ENCODE measurements at places on chromosomes 2 and 18.

DNA sequence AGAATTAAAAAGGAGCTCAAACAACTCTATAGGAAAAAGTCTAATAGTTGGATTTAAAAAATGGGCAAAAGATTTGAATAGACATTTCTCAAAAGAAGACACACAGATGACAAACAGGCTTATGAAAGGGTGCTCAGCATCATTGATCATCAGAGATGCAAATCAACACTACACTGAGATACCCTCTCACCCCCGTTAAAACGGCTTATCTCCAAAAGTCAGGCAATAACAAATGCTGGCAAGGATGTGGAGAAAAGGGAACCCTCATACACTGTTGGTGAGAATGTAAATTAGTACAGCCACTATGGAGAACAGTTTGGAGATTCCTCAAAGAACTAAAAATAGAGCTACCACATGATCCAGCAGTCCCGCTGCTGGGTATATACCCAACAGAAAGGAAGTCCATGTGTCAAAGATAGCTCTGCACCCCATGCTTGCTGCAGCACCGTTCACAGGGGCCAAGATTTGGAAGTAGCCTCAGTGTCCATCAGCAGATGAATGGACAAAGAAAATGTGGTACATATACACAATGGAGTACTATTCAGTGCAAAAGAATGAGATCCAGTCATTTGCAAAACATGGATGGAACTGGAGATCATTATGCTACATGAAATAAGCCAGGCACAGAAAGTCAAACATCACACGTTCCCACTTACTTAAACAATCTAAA is 46.7 kb upstream of the B3GNT7 start:
- no peak for DNase-seq

DNA sequence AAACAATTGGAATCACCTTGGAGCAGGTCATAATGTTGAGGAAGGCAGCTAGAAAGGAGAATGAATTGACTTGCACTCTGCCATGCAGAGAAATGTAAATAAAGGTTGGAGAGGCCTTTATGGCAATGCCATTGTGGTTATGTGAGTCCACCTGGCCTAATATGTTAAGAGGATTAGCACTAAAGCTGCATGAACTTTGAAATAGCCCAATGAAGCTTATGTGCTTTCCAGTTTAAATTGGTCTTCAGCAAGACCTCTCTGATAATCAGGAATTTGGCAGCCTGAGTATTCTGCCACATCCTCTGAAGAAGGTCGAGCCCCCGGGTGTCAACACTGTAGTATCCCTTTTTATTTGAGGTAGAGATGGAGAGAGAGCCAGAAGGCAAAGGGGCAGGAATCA is 464.9 kb downstream of the CDH2 start:
- DNase-seq, result no peak

DNA sequence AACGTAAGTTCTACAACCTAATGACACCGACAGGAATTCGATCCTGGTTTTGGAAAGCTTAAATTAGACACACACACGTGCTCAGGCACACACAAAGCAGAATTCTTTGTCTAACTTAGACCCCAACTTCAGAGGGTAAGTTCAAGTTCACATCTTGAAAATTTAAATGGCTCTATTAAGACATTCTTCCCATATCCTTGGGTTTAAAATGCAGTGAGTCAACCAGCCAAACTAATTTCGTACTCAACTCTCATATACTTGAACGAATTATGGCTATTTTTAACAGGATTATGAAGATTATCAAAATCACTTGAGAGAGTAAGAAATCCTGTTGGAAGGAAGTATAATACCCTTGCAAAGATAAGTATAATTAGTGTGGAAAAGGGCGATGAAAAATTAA is 53.2 kb upstream of the ARL4C start:
- no peak for DNase-seq

DNA sequence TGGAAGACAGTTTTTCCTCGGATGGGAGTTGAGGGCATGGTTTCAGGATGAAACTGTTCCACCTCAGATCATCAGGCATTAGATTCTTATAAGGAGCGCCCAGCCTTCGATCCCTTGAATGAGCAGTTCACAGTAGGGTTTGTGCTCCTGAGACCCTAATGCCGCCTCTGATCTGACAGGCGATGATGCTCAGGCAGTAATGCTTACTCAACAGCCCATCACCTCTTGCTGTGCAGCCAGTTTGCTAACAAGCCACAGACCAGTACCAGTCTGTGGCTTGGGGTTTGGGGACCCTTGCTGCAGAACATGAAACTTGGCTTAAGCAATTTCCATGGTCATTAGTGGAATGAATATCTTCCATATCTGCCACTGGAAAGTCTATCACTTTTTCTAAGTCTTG is 56.4 kb downstream of the GORASP2 start:
- DNase-seq, result no peak

GRCh38 chr2:200226451-200227426 is 79.8 kb upstream of the SPATS2L start:
- DNase-seq, result no peak

GRCh38 chr2:68283419-68283812 is 31.1 kb upstream of the PPP3R1 start:
- DNase-seq, result no peak

GRCh38 chr2:12430407-12431133 is 286.2 kb upstream of the TRIB2 start:
- no peak for DNase-seq

- DNase-seq, result no peak
Measured at GRCh38 chr2:224843141-224843540, 127.0 kb upstream of the CCDC195 start.

DNA sequence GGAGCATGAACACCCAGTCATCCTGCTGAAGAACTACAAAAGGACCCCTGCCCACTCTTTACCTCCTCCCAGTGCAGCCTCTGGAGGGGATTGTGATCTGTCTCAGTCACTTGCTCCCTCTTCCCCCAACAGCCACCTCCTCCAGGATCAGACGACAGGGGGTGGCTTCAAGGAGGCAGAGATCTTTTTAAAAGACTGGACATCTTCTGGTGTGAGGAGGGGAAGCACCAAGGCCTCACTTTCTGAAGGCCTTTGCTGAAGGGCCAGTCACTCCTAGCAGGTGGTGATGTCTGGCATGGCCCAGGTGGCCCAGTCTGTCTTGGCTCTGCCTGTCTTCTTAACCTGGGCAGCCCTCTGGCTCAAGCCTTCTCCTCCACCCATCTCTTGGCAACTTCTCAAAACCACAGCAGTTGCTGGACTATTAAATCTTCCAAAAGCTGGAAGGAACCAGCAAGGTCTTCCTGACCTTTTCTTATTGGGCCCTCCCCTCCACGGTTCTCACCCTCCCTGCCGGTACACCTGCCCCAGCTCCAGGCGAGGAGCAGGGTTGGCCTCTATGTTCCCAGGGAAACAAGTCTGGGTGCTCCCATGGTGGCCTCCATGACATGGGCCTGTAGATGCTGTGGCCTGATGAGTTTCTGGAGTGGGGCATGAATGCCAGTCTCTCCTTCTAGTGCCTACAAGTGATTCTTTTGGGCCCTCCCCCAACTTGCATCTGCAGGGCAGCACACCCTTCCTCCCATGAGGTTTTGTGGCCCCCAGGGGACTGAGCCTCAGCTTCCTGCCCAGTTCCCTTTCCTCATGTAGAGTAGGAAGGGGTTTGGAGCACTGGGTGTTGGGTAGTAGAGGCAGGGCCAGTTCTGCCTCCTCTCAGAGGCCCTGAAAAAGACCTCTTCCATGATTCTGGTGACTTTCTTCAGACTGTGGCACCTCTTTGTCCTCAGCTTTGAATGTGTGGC is 5.0 kb upstream of the ATP6V1B1 start:
- no peak for DNase-seq

GRCh38 chr2:234754126-234754525 is 197.7 kb upstream of the SH3BP4 start:
- DNase-seq, result no peak

DNA sequence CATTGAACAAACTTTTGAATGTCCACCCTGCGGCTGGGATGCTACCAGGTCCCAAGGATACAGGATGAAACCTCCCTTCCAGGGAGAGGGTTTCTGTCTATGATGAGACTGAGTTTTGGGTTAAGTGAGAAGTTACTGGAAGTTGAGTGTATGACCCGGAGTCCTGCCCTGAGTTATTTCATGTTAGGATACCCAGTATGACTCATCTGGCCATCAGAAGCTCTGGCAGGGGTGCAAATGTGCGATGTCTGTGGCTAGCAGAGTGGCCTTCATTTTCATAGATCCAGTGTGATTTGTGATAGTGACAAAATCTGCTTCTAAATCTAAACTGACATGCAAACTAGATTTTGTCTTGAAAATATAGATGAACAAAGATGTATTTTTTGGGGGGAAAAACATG is 55.3 kb downstream of the KCTD1 start:
- no peak for DNase-seq

DNA sequence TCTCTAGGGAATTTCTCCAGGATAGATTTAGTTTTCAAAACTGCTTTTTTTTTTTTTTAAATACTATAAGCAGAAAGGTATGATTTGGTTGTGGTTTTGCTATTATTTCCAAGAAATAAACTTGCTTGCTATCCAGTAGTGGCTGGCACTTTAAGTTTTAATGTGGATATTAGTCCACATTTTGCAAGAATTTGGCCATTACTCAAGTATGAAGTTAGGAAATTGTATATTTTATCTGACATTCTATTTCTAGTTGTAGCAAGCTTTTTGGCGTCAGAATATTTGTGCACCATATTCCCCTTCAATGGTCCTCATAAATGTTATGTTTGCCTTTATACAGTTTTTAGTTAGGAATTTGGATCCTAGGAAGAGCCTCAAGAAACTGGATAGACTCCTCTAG is 226.3 kb downstream of the ZNF521 start:
- no peak for DNase-seq

DNA sequence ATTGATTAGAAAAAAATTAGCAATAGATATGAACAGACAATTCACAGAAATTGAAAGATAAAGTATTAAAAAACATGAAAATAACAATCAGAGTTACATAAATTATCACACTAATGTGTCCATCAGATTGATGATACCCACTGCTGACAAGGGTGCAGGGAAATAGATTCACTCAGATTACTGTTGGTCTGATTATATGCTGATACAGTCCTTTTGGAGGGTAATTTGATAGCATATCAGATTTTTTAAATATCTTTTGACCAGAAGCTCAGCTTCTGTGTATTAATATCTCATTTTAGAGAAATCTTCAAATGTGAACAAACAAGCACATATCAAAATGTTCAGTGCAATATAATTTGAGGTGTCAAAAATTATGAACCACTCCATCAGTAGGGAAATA is 157.9 kb upstream of the EPC2 start:
- DNase-seq, result no peak

DNA sequence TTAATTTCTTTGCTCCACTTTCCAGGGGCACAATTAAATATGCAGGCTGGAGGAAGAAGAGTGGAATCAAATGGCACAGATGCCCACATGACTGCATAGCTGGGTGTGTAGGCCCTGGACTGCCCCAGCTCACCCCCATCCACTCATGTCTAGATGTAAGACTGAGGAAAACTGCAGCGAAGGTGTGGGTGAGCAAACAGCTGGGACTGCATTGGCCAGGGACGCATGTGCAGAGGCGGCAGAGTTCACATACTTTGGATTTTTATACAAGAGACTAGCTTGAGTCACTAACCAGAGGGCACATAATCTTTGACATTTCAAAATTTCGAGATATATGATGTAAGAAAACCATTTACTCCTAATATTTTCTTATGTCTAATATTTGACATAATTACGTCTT is 60.1 kb downstream of the SPIRE1 start:
- no peak for DNase-seq

GRCh38 chr2:113091231-113091896 is 23.6 kb downstream of the IL1F10 start:
- DNase-seq, result no peak

GRCh38 chr2:45965871-45966498 is 314.5 kb downstream of the PRKCE start:
- no peak for DNase-seq

GRCh38 chr2:147818741-147819140 is 26.1 kb upstream of the ACVR2A start:
- no peak for DNase-seq

DNA sequence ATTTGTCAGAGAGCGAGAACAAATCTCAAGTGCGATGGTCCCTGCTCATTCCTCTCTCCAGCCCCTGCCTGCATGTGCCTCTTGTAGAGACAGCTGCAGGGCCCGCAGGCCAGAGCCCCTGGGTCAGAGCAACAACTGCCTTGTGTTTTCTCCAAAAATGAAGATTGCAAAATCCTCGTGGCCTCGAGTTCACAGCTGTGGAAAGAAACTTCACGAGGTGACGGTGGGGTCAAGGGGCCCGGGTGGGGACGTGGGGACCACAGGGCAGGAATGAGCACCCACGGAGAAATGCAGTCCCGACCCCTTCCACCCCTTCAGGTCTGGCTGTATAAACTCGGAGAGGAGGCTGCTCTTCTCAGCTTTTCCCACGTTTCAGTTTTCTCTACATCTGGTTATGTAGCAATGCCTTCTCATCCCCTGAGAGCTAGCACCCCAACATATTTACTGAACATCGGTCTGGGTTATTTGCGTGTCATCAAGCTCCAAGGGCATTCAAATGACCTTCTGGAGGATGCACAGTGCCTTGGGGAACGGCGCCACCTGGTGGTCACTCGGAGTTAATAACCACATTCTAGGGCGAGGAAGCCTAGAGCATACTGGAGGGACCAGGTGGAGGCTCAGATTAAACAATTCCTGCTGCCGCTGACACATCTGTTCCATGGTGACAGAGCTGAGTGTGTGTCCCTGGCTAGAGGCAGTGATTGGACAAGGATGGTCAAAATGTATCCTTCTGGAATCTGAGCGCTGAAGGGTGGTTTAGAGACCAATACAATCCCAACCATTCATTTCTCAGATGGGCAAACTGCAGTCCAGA is 91.4 kb upstream of the CYRIA start:
- DNase-seq, result peak; percentile 2

DNA sequence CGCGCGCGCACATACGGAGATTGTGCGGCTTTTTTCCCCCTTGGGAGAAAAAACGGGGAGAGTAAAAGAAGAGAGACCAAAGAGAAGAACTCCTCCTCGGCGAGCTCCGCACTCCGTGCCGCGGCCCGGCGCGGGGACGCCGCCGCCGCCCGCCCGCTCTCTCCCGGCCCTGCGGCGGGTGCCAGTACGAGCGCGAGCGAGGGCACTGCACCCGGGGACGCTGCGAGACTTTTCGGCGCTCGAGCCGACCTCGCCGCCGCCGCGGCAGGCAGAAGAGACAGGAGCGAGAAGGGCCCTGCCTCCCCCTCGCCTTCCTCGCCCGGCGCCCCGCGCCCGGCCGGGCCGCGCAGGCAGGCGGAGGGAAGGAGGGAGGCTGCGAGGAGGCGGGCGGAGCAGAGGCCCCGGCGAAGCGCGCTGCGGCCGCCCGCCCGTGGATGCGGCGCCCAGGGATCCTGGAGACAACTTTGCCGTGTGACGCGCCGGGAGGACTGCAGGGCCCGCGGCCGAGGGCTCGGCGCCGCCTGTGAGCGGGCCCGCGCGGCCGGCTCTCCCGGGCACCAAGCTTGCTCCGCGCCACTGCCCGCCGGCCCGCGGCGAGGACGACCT is 857 bp upstream of the INHBB start:
- DNase-seq, result no peak

DNA sequence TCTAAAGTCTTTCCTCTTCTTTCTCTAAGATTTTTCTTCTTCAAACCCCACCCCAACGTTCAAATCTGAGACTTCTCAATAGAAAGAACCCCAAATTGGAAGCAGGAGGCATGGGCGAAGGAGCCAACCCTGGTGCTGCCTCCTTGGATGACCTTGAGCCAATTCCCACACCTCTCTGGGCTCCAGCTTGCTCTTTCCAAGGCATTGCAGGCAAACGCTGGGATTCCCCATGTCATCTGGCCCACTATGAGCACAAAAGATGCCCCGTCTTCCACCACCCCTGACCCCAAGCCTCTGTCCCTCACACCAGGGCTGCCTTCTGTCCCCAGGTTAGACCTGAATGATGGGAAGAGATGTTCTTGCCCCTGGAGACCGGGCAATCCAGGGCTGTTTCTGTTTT is 57.0 kb downstream of the TTC32 start:
- DNase-seq, result no peak

GRCh38 chr2:190882411-190882766 is 1.8 kb downstream of the GLS start:
- no peak for DNase-seq

All from T-helper 22 cell (primary cell).